ENCODE measurements at places on chromosomes 1 and 21.

DNA sequence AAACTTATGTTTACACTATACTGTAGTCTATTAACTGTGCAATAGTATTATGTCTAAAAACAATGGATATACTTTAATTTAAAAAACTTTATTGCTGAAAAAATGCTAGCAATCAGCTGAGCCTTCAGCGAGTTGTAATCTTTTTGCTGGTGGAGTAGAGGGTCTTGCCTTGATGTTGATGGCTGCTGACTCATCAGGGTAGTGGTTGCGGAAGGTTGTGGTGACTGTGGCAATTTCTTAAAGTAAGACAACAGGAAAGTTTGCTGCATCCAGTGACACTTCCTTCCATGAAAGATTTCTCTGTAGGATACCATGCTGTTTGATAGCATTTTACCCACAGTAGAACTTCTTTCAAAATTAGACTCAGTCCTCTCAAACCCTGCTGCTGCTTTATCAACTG, 234.7 kb upstream of the CSF3R start:
- no peak for DNase-seq

DNA sequence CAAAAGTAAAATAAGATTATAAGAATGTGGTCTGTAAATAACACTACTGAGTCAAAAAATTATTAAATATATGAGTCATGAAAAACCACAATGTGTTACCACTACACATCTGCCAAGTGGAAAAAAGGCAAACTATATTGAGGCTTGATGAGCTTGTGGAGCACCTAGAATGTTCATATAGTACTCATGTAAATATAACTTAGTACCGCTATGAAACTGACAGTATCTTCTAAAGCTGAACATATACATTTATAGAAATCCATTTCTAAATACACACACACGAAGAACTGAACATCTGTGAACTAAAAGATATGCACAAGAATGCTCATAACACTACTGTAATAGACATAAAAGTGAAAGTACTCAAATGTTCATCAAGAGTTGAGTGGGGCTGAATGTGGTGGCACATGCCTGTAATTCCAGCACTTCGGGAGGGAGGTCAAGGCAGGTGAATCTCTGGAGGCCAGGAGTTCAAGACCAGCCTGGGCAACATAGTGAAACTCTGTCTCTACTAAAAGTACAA, 18.5 kb upstream of the GBP3 start:
- DNase-seq = peak; percentile 26

- DNase-seq = no peak
Observed at GRCh38 chr1:161840363-161840762, 74.2 kb downstream of the ATF6 start.

DNA sequence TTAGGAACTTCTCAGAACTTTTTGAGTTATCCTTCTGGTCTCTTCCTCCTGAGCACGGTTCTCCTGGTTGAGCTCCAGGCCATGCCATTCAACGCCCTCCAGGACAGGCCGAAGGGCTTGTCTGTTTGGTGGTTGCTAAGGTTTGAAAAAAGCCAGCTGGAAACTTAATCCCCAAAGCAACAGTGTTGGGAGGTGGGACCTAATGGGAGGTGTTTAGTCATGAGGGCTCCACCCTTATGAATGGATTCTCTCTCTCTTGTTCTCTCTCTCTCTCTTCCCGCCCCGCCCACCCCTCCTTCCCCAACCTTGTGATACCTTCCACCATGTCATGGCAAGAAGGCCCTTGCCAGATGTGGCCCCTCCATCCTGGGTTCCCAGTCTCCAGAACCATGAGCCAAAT, 829 bp downstream of the KCNE1 start:
- no peak for DNase-seq

- no peak for DNase-seq
Observed at GRCh38 chr1:101356604-101357443, 120.0 kb downstream of the S1PR1 start.

DNA sequence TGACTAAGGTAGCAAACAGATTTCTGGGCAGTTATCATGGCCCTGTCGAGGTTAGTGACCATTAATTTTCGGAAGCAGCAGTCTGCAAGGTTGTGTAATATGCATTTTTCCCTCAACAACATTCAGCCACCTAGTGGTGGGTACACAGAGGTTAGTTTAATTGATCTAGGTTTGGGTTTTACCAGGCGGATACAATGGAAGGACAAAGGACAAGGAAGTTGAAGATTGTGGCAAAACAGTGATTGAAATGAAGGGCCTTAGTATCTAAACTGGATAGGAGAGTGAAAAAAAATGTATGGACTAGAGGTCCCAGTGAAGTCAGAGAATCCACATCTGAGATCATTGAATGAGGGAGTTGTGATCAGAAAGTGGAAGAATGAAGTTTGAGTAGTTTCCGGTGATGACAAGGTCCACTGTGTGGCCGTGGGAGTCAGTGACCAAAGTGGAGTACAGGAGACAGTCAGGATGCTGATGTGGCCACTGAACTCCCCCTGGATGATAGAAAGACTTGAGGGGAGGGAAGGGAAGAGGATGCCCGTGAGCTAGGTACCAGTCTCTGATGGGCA, 2.8 kb downstream of the ARMH1 start:
- peak; percentile 50 for DNase-seq

GRCh38 chr1:245416781-245417180, 262.0 kb downstream of the KIF26B start:
- no peak for DNase-seq

- no peak for DNase-seq
Observed at GRCh38 chr1:2879026-2879425, 77.5 kb upstream of the TTC34 start.

GRCh38 chr1:178648151-178648550, 76.9 kb upstream of the RALGPS2 start:
- no peak for DNase-seq

GRCh38 chr1:101122452-101123166, 97.0 kb upstream of the DPH5 start:
- no peak for DNase-seq

GRCh38 chr1:113683384-113684152, 75.7 kb downstream of the PHTF1 start:
- peak; percentile 7 for DNase-seq

- no peak for DNase-seq
Observed at GRCh38 chr1:43878440-43878839, 55.2 kb upstream of the ARTN start.

DNA sequence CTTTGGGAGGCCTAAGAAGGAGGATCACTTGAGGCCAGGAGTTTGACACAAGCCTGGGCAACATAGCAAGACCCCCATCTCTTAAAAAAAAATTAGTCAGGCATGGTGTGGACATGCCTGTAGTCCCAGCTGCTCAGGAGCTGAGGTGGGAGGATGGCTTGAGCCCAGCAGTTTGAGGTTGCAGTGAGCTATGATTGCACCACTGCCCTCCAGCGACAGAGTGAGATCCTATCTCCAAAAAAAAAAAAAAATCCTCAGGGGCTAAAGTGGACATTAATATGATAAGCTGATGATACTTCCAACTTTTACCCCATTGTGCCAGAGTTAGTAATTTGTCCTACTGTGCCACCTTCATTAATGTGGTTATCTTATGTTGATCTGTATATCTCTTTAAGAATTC, 327.8 kb upstream of the FMN2 start:
- DNase-seq = no peak

DNA sequence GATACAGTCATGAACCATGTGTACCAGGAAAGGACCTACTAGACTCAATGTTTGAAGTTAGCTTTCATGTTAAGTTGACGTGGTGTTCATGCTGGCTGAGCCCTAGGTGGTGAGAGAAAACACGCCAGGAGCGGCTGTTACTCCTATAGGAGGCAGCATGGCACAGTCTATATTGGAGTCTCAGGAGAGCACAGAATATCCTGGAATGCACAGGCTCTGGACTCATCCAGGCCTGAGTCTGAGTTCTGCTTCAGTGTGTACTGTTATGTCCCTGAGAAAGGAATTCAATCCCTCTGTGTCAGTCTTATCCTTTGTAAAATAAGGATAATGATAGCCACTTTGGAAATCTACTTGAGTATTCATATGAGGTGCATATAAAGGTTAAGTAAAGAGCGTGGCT, 41.2 kb downstream of the DPT start:
- DNase-seq = no peak

- no peak for DNase-seq
Observed at GRCh38 chr1:4778056-4778455, 123.6 kb downstream of the AJAP1 start.

DNA sequence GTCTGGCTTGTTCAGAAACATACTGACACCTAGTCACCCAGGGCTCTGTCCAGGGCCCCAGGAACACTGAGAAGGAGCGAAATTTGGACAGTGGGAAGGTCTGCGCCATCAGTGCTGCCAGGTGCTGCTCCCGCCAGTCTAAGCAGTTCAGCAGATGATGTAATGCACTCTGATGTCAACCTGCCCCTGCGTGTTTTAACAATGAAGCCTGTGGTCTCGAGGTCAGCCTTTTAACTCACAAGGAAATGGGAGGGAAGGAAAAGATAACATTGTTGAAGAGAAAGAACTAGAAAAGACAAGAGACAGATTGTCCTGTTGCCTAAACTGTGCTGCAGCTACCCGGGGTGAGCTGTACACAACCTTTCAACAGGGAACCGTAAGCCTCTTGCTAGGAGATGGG, 126.6 kb upstream of the IFFO2 start:
- no peak for DNase-seq

GRCh38 chr21:42214081-42214750, 4.7 kb upstream of the ABCG1 start:
- DNase-seq = no peak

DNA sequence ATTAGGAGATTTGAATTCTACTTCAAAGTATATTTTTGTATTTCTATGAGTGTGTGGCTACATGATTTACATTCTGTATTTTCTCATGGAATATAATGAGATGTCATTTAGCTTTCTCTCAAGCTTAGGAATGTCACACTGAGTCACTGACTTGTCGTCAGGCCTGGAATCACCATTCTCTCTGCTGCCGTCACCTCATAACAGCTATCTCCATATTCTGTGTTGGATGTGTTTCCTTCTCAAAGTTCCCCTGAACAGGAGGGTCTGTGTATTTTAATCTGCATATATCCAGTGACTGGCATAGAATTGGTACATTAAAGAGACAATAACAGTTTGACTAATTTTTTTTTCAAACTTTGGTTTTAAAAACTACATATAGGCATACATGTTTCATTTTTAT, 35.9 kb downstream of the LYPLAL1 start:
- DNase-seq = no peak

- no peak for DNase-seq
Observed at GRCh38 chr1:36796106-36796590, 238.2 kb downstream of the GRIK3 start.

GRCh38 chr1:172142324-172142723, 278.2 kb upstream of the C1orf105 start:
- no peak for DNase-seq

DNA sequence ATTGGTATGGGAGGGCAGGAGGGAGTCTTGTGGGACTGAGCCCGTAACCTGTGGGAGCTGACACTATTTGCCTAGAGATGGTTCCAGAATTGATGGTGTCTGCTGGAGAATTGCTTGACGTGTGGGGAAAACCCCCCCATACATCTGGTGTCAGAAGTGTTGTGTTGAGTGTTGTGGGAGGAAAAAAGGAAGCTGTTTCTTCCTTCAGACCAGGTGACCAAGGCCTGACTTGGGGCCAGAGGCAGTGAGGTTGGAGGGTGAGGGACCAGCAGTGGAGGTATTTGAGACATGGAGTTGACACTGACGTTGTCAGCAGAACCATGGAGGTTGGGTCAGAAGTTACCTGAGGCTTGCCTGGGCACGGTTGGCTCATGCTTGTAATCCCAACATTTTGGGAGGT, 8.3 kb downstream of the SHISAL2A start:
- DNase-seq = no peak

- DNase-seq = no peak
Observed at GRCh38 chr1:230108580-230108979, 41.5 kb downstream of the GALNT2 start.

DNA sequence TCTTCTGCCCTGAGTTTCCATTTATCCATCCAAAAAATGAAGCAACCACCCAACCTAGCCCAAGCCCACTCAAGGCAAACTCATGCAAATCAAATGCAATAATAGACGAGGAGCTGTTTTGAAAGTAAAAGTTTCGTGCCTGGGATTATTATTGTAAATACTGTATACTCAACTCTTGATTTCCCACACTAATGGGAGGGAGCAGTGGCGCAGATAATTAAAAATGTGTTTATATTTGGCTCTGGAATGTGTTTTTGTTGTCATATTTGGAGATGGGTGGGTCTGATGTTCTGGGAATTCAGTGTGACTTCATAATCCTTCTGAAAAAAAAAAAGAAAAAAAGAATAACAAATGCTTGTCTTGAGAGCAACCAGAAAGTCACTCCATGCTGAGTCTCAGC, 52.5 kb downstream of the KLHDC7A start:
- DNase-seq = no peak

GRCh38 chr1:231485029-231485784, 43.3 kb upstream of the TSNAX start:
- DNase-seq = no peak

GRCh38 chr1:44848456-44849181, 5.6 kb upstream of the PTCH2 start:
- DNase-seq = no peak

GRCh38 chr1:62241371-62242131, 46.9 kb downstream of the L1TD1 start:
- DNase-seq = no peak

DNA sequence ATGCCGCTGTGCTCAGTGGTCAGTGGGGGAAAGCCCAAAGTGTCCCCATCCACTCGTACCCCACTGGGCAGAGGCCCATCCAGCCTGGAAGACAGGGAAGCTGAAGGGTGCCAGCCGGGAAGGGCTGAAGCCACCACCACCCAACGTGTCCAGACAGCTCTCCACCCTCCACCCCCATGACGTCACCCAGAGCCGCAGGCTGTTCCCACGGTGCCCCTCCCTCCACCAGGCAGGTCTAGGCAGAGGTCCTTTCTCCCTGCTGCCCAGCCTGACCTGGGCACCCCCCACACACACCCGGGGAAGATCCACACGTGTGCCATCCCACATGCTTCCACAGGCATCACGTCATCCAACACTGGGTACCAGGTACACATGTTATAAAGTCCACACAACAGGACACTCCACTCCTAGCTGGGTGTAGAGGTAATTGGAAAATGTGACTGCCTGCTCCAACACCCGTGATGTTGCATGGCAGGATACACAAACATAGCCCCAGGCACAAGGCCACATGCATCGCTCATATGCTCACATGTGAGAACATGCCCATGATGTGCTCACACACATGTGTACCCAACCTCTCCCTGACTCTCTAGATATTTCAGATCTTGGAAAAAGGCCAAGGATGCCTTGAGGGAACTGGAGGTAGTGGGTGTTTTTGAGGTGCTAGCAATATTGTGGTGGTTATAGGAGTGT, 5.1 kb upstream of the ARHGAP30 start:
- no peak for DNase-seq

DNA sequence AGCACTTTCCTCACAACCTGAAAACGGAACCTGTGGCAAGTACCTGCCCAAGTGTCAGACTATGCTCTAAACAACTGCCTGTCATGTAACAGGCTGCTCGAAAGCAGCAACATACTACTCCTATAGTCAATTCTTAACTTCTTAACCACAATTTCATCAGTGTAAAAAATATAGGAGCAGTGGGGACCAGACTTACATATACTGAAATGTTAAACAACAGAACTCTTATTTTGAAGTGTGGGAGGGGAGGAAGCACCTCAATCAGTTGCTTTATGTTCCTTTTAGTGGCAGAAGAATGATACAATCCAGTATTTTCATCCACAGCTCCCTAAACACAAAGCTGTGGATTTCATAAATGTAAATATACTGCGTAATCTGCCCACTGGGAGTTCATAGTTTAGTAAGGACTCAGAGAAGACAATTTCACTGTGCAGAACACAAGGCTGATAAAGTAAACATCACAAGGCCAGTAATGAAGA, 44.2 kb downstream of the WLS start:
- no peak for DNase-seq

All from hepatic stellate cell (primary cell).